Hematopoietic multipotent progenitor cell treated with erythropoietin and hydrocortisone succinate and interleukin-3 and kit ligand, for 15 days (in vitro differentiated cells): ENCODE measurements at places on chromosomes 3 and 15.

DNA sequence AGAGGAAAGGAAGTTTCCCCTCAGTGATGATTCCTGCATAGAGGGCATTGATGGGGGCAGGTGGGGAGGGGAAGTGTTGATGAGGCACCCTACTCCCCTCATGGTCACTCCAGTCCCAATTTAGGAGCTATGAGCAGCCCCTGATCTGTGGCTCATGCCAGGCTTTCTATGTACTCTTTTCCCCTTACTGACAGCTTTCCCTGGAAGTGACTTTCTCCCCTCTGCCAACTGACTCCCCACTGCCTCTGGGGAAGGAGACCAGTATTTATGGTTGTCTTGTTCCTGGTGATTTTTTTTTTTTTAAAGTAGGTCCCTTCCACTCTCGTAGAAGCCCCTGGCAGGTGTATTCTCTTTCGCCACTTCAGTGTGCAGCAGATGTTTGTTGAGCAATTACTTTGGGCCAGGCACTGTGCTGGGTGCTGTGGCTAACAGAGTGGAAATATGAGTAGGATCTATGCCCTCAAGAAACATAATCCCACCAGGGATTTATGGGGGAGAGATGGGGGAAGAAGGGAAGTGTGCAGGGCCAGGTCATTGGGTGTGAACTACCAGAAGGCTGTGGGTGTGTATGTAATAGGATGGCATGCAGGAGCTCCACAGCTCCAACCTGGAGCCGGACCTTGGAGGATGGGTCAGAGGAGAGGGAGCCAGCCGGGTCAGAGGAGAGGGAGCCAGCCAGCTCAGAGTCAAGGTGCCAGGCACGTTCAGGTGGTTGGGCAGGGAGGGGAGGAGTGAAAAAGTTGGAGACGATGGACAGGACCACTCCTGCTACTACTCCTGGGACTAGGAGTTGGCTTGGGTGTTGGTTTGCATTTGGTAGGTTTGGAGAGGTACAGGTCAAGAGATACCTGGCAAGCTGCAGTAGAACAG is 3.5 kb downstream of the SMAD6 start:
- no peak for DNase-seq

DNA sequence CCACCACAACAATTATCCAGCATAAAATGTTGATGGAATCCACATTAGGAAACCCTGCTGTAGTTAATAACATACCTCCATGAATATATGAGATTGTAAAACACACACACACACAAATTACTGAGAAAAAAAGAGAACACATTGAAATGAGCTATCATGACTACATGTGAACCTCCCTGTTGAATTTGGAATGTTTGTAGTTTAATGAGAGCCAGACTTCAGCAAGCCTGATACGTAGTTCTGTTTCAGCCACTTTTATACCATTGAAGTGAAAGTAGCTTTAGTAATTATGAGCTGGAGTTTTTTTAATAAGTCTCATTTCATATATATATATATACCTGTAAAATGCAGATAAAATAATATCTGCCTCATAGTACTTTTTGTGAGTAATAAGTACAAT is 1146.4 kb downstream of the NAALADL2 start:
- no peak for DNase-seq

DNA sequence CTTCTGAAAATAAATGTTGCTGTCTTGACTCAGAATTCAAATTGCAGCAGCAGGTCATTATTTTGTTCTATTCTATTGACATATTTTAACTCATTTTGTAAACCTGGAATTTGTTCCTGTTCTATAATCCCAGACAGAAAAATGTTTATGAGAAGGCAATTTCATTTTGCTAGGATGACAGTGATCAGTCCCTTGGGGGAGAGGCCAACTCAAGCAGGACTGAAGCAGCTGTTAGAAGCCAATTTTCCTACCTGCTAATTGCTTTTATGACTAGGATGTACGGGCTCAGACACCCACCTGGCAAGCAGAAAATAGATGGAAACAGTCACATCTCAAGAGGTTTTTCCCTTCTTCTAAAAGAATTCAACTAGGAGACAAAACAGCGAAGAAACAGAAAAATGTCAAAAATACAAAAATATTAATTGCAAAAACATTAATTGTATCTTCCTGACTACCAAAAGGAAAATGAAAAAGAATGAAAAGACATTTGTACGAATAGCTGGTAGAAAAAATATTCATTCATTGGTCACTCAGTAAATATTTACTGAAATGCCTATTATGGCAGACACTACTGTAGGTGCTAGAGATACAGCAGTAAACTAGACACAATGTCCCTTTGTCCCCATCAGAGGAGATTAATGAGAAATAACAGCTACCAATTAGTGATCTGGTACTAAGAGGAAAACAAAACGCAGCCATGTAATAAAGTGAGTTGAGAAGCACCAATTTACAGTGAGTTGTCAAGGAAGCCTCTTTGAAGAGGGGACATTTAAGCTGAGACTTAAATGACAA is 73.5 kb downstream of the PEAK1 start:
- DNase-seq, result no peak

- no peak for DNase-seq
These were observed 245.7 kb downstream of the XXYLT1 start for GRCh38 chr3:195025056-195025883.

DNA sequence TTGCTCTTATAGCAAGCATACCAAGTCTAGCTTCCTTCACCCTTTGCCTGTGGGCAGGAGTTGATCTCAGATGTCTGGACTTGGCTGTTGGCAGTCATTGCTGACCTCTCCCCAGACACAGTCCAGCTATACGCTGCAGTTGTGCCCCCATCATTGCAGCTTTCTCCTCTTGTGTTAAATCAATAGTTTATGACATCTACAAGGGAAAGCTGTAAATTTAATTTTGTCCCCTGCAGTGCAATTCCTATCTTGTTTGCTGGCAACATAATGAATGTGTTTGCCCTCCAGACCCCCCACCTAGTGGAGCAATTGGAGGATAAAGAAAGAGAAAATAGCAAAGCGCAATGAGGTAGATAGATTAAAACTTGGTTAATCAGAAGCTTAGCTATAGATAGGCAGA is 280.2 kb downstream of the LSAMP start:
- DNase-seq, result no peak

GRCh38 chr15:89088605-89089315 is 504 bp downstream of the ABHD2 start:
- DNase-seq, result no peak

DNA sequence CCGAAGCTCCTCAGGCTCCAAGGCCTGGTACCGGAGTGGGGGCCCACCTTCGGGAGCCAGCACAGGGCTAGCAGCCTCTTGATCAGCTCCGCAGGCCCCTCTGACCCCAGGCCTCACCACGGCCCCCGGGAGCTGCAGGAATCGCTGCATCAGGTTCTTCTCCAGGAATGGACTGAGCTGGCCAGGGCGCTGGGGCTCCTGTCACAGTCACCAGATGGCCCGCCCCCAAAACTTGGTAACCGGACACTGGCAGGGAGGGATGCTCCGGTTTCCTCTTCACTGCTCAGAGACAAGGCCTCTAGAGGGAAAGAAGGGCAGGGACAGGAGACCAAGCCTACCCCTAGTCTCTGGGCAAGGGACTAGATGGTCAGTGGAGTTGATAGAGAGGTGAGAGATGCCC is 9.9 kb downstream of the AP3B2 start:
- DNase-seq, result no peak

DNA sequence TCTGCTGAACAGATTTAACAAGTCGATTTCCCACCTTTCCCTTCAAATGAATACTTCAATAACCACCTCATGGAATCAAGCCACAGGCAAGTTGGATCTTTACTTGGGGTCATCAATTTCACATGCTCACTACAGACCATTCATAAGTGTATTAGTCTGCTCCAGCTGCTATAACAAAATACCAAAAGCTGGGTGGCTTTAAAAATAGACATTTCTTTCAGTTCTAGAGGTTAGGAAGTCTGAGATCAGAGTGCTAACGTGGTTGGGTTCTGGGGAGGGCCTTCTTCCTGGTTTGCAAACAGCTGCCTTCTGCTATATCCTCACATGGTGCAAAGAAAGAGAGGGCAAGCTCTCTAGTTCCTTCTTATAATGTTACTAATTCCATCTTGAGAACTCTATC is 5.1 kb downstream of the GPR176 start:
- no peak for DNase-seq

GRCh38 chr3:11556851-11557644 is 86.7 kb downstream of the VGLL4 start:
- DNase-seq, result no peak
